ENCODE measurements at places on chromosomes 13 and 19. TPM values are rescaled to one million over a fixed set of nuclear protein-coding genes. Genes with fewer than 3 reads are reported as not detected.

- DNase-seq = peak; percentile 44
Observed at GRCh38 chr13:43786766-43787517, at the start of gene ENOX1. ENOX1 (minus strand) TSS chr13:43786972.

DNA sequence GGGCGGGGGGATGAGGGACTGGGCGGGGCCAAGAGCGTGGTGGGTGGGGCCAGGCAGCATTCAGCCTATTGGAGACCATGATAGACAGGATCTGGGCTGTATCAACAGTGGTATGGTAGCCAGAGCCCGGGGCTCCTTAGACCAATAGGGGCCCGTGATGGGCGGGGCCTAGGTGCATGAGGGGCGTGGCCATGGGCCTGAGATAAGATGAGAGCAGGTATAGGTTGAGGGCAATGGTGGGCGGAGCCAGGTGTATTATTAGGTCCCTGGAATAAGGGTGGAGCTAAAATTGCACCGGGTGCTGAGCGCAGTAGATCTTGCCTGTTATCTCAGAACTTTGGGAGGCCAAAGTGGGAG is 5.3 kb downstream of the ABCA7 start:
- DNase-seq = no peak

GRCh38 chr13:60583911-60584753 is 187.1 kb downstream of the TDRD3 start:
- no peak for DNase-seq

- DNase-seq = no peak
Observed at GRCh38 chr19:6596621-6597020, 5.7 kb upstream of the CD70 start.

The POLR1D gene
- 50.5 TPM for total RNA-seq

GRCh38 chr13:43583321-43583720 is 203.5 kb downstream of the ENOX1 start:
- no peak for DNase-seq

Data from right lobe of liver (tissue), 6 donors.